ENCODE measurements at places on chromosomes 3 and 15.

GRCh38 chr3:53109190-53109589, 21.0 kb downstream of the RFT1 start:
- no peak for DNase-seq

DNA sequence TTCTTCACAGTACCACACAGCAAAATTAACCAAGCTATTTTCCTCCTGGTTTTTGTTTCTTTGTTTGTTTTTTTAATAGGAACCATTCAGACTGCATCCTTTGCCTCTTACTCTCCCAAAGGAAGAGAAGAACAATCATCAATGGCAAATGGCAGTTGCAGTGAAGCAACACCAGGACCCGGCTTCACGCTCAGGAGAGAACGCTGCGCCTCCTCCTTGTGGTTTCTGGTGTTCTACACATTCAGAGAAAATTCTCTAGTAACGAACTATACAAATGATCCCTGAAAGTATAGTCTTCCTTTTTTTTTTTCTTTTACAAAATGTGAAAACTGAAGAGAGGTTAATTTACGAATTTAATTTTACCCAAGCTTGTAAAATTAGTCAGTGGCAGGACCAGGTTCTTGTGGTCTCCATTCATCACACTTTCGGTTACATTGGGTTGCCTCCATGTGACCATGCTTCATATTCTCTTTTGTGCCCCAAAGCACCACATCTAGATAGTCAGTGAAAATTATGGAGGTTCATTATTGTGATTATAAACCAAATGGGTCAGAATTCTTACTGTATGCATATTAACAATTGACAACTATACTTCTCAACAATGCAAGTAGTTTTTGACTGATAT, 10.6 kb upstream of the MINDY2 start:
- no peak for DNase-seq

- DNase-seq: peak; percentile 77
Measured at GRCh38 chr3:187165144-187165543, 25.8 kb upstream of the RPL39L start.

GRCh38 chr3:81395739-81396513, 365.5 kb downstream of the GBE1 start:
- no peak for DNase-seq

- no peak for DNase-seq
Measured at GRCh38 chr15:97078591-97078990, 748.1 kb downstream of the NR2F2 start.

GRCh38 chr15:98853161-98853560, 154.4 kb downstream of the PGPEP1L start:
- DNase-seq: peak; percentile 79

GRCh38 chr3:52846432-52846965, 11.7 kb upstream of the MUSTN1 start:
- DNase-seq: no peak

- no peak for DNase-seq
Measured at GRCh38 chr15:80629355-80629754, 65.8 kb upstream of the ABHD17C start.

- DNase-seq: no peak
Measured at GRCh38 chr15:63909819-63910437, 76.2 kb upstream of the HERC1 start.

GRCh38 chr15:98896802-98897732, 110.5 kb downstream of the PGPEP1L start:
- no peak for DNase-seq

GRCh38 chr15:86840996-86841395, 761.3 kb downstream of the AGBL1 start:
- DNase-seq: no peak

DNA sequence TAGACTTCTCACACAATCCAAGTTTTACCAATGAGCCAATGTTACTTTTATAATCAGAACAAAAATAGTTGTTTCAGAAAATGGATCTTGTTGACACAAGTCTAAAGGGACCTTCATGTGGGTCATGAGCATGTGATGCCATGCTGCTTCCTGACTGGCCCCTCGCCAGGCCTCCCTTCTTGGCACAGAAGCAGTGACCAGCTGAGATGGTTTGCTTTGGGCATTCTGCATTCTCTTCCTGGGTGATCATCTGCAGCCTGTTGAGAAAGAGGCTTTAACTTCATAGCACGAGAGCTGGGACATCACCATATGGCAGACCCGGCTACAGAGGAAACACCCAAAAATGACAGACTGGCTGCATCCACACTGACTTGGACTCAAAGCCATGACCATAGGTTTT, 45.7 kb downstream of the TGM4 start:
- no peak for DNase-seq

DNA sequence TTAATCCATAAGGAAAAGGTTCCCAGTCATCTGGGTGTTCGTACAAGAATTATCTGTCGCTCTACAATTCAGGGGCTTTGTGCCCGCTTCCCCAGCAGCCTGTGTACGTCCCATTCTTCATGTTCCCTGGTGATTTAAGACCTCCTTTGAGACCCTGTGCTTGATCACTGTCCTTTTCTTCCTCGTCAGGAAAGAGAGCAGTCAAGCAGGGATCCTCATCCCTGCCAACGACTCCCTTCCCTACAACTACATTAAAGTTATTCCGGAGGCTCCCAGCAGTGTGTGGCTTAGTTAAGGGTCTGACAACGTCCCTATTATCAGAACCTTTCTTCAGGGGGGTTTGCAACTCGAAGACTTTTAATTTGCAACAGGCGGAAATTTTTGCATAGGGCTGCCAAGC, 175.7 kb downstream of the FOXP1 start:
- DNase-seq: no peak

- DNase-seq: no peak
Measured at GRCh38 chr3:192879346-192880031, 38.2 kb downstream of the MB21D2 start.

GRCh38 chr15:34367101-34368081, at the start of gene LPCAT4:
LPCAT4 (minus strand) TSS chr15:34367196; CDS start chr15:34367100, 96 bp downstream.
- DNase-seq: peak; percentile 91

GRCh38 chr3:38782148-38782547, 33.9 kb downstream of the SCN10A start:
- no peak for DNase-seq

- DNase-seq: no peak
Measured at GRCh38 chr15:93067649-93068085, 21.3 kb downstream of the RGMA start.

DNA sequence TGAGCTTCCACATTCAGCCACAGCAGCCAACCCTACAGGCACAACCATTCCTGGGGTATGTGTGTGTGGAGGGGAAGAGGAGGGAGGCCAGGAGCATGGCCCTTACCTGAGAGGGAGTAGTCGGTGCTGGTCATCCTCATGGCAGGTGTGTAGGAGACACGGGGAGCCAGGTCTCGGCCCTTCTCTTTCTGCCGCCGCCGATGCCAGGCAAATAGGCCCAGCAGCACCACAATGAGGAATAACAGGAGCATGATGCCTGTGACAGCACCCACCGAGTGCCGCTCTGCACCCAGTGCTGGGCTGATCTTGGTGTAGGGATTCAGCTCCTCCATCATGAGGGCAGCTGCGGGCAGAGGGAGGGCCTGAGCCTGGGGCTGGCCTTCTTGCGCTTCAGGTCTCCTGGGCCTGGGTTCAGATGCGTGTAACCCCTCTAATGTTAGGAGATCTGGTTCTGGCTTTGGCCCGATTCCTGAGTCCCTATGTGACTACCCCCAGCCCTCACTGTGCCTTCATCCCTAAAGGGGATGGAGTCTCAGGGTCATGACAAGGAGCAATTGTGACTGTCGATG, 44.4 kb downstream of the RAB11A start:
- no peak for DNase-seq

DNA sequence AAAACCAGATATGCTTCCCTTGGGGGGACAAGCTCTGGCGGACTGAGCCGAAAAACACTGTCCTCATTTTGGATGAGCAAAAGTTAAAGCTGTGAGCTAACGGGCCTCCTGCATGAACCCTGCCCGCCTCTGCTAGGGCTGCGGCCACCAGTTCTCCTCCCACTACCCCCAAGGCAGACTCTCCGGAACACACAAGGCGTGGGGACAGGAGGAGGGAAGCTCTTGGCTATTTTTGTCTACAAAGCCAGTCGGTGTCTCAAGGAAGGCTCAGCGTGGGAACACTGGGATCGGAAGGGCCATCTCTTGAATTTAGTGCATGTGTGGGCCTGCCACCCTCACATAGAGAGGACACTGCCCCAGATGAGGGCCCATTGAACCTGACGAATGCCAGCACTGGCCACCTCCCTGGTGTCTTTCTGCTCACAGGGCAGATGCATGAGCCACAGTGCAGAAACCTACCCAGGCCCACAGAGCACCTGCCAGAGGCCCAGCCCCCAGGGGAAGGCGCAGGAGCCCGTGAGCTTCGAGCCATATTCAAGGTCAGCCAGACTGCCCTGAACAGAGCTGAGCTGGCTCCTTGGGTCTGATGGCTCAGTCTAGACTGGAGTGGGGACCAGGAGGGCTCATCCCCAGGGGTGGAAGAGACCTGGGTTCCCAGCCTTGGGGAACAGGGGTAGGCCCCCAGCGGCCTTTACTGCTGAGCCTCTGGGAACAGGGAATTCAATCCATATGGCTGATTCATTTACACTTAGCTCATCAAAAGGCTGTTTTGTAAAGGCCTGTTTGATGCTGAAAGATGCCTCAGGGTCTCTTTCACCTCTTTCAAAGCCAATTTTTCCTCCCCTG, 38.3 kb downstream of the HCN4 start:
- DNase-seq: no peak

- DNase-seq: no peak
Measured at GRCh38 chr3:119322021-119322834, 28.0 kb downstream of the ARHGAP31 start.

DNA sequence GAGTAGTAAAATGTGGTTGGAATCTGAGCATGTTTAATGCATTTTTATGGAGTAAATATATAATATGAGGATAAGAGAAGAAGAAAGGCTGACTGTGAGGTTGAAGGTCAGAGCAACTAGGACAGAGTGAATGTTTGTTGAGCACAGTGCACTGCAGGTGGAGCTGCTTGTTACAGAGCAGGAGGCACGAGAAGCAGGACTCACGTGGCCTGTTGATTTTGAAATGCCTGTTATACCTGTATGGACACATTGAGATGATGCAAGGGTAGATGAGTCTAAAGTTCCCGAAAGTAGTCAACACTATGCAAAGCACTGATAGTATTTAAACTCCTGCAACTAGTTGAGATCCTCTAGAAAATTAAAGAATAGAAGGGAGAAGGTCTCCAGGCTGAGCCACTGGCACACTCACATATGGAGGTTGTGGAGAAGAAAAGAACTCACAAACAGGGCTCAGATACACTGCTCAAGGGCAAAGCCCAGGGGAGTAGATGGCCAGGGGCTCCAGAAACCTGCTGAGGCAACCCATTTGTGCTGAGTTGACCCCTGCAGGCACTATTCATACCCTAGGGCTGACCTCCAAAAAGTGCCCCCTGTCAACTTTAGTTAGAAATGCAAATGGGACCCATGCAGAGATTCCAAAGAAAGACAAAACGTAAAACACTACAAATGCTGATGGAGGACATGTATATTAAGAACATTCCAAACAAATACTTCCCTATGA, 541.5 kb downstream of the GABRG3 start:
- no peak for DNase-seq

DNA sequence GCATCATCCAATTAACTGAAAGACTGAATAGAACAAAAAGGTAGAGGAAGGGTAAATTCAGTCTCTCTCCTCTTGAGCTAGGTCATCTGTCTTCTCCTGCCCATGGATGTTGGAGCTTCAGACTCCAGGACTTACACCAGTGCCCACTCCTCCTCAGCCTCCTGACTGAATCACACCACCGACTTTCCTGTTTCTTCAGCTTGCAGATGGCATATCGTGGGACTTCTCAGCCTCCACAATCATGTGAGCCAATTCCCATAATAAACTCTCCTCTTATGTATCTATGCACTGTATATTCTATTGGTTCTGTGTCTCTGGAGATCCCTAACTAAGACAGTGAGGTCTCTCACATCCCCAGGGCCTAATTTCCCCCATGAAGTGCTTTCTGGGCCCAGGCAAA, 140.4 kb downstream of the CD47 start:
- DNase-seq: no peak

- no peak for DNase-seq
Measured at GRCh38 chr3:103494011-103494410, 1059.2 kb downstream of the ZPLD1 start.

GRCh38 chr3:126985132-126985985, 2.4 kb downstream of the PLXNA1 start:
- DNase-seq: no peak

DNA sequence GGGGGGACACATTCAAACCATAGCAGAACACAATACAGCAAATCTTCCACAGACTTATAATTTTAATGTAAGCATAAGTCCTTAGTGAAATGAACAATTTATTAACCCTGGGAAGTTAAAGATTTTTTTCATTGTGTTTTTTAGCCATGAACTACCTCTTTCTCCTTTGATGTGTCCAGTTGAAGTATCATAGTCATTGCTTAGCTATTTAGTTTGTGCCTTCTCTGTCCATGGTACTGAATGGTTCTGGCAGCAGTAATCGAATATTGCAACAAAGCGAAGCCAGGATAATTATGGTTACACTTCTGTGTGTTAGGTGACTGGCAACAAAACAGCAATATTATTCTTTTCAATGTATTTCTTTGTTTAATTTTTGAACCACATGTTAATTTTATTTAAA, 403.0 kb upstream of the ONECUT1 start:
- DNase-seq: no peak

DNA sequence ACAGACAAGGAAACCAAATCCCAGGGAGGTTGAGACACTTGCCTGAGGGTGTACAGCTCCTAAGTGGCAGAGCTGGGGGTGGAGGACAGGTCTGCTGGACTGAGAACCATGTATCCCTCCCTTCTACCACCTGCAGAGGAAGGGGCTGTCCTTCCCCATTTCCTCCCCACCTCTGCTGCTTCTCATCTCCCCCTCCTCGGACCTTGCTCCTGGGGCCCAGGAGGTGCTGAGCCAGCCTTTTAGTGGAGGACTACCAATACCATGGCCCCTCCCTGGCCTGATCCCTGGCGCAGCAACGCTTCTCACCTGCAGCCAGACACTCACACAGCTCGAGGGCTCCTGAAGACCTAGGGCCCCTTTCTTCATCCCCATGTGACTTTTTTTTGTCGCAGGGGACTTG, 50.4 kb downstream of the IDH2 start:
- no peak for DNase-seq

DNA sequence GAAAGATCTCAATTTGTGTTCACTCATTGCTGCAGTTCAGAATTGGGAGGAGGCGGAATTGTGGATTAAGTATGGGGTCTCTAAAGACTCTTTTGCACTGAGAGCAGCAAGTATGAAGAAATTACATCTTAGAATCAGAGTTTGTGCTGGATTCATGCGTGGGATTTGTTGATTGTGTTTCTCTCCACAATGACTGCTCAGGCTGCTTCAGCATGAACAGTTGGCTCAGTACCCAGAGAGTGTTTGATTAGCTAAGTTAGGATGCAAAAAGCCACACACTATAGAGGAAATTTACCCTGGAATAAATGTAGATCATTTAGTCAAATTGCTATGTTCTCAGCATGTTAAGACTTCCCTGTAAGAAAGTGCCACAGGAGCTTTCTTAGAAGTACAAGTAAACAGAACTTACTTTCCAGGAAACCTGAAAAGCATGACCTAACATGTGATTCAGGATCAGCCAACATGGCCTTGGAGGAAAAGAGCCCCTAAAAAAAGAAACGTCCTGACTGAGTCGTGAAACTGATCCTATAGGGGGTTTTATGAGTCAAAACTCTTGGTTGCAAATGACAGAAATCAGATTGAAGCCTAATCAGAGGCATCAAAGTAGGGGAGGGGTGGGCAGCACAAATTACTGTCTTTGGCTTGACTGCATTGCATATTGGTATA, 32.6 kb downstream of the HHLA2 start:
- no peak for DNase-seq
